ENCODE measurements at places on chromosomes 7 and 10.

DNA sequence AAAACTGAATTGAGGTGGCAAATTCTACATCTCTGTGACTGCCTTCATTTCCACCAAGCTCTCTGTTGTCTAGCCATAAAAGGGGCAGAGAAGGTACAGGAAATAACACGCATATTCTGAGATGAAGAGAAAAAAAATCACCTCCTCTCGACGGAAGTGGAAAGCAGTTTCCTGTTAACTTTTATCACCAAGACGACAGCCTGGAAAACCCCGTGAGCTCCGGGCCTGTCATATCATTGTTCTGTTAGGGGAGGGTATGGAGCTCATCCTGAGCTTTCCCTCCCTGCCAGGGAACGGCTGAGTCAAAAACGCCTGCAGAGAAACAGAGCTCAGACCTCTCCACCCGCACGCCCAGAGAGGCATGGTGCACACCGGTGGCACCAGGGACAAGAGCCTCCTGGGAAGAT, 200.3 kb downstream of the PRPF18 start:
- no peak for DNase-seq

- DNase-seq = no peak
Observed at GRCh38 chr10:6916601-6917000, 336.5 kb upstream of the PRKCQ start.

GRCh38 chr10:110558041-110558440, 9.5 kb upstream of the SMC3 start:
- no peak for DNase-seq

GRCh38 chr10:113027230-113027573, 77.2 kb downstream of the TCF7L2 start:
- no peak for DNase-seq

DNA sequence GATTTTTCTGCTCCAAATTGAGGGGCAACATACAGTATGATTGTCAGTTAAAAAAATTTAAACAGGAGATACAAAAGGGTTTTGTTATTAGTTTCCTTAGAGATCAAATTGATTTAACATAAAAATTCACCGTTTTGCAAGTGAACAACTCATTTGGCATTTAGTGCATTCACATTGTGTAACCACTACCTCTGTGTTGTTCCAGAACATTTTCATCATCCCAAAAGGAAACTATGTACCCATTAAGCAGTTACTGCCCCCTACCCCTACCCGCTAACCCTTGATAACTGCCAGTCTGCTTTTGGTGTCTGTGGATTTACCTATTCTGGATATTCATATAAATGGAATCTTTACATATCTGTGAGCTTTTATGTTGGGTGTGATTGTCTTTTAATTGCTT, 3.1 kb downstream of the ZRANB1 start:
- DNase-seq = no peak

GRCh38 chr7:47328392-47329319, 253.3 kb downstream of the TNS3 start:
- DNase-seq = no peak

DNA sequence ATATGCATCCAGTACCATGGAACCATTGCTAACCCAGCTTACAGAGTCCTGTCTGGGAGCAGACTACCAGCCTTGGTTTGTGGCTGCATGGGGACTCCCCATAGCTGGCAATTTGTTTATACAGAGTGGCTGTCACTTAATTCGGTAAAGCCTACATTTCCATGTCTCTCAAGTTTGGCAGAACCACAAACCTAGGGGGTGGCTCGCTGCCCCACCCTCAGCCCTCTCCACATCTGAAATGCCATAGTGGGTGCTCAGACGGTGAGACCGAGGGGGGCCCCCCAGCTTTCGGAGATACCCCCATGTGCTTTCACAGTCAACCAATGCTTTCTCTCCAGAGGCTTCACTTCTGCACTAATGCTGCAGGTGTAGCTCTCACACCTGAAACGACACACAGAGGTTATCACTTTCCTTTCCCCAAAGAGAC, 75.5 kb upstream of the KAT6B start:
- no peak for DNase-seq
